ENCODE measurements at places on chromosomes 2 and 18. TPM values are rescaled to one million over a fixed set of nuclear protein-coding genes. Genes with fewer than 3 reads are reported as not detected.

GRCh38 chr2:234290671-234291070, 206.2 kb downstream of the ARL4C start:
- H3K4me1 ChIP-seq = peaks cover 72% of the 10 kb centered on the region
- H3K4me3 ChIP-seq = no peak overlapping the region
- H3K36me3 ChIP-seq = no peaks in the 10 kb centered on the region
- H3K27ac ChIP-seq = peak overlapping the region; percentile 99

GRCh38 chr2:120930864-120931263, 195.2 kb downstream of the GLI2 start:
- H3K27me3 ChIP-seq = no peaks in the 10 kb centered on the region
- no peak overlapping the region for H3K4me3 ChIP-seq
- no peaks in the 10 kb centered on the region for H3K36me3 ChIP-seq
- H3K4me1 ChIP-seq = no peaks in the 10 kb centered on the region
- no peak overlapping the region for H3K27ac ChIP-seq

The LHCGR gene
- total RNA-seq = not detected

The PROKR1 gene
- total RNA-seq = not detected

The ANKRD30BL gene
- not detected for total RNA-seq

DNA sequence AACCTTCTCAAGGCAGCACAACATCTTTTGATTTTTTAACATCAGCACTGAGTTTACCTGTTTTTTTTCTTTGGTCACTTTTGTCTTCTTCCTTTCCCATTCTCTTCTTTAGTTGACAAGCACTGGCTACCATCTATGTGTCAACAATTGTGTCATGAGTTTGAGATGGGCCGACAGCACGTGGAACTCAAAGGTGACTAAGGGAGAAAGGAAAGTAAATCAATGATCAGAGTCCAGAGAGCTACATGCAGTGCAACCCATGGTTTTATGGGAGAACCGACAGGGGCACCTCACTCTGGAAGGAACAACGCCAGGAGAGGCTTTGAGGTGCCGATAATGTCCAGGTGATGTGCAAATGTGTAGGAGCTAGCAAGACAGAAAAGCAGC, 755.5 kb downstream of the RNF144A start:
- no peaks in the 10 kb centered on the region for H3K27me3 ChIP-seq
- DNase-seq = no peak
- no peaks in the 10 kb centered on the region for H3K36me3 ChIP-seq
- H3K4me3 ChIP-seq = no peak overlapping the region
- peak overlapping the region; percentile 9 for H3K27ac ChIP-seq

The ZAP70 gene
- 883 TPM for total RNA-seq

The CLIP4 gene
- 88.0 TPM for total RNA-seq

DNA sequence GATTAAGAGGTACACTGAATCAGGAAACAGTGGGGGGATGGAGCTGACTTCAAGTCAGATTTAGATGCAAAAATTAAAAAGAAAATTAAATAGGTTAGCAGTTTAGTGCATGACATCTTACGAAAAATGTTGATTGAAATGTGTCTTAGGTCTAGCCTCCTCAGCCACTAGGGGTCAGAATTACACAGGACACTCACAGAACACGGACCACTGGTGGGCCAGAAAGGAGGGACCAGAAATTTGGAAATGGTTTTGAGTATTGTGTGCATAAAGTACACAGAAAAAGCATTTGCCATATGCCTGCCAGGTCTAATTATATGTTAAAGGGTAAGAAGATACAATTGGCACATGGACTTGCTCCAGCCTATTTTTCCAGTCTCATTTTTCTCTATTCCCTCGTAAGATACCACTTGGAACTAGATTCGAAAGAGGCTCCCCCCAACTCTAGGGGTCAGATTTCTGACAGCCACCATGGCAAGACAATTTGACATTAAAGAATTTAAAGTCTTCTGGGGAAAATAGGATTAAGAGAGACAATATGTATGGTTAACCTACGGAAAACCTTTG, 550.2 kb upstream of the SETBP1 start:
- H3K27me3 ChIP-seq = no peaks in the 10 kb centered on the region
- H3K4me1 ChIP-seq = no peaks in the 10 kb centered on the region
- H3K36me3 ChIP-seq = no peaks in the 10 kb centered on the region
- DNase-seq = peak; percentile 16
- no peak overlapping the region for H3K27ac ChIP-seq

The SLC11A1 gene
- 17.9 TPM for total RNA-seq

- no peak overlapping the region for H3K27ac ChIP-seq
- no peaks in the 10 kb centered on the region for H3K4me1 ChIP-seq
- no peaks in the 10 kb centered on the region for H3K27me3 ChIP-seq
- H3K36me3 ChIP-seq = no peaks in the 10 kb centered on the region
Observed at GRCh38 chr2:170360546-170361089, 182.7 kb downstream of the MYO3B start.

GRCh38 chr2:174662459-174662858, 64.9 kb upstream of the WIPF1 start:
- no peak overlapping the region for H3K27ac ChIP-seq
- H3K36me3 ChIP-seq = peaks cover 2% of the 10 kb centered on the region
- H3K27me3 ChIP-seq = no peaks in the 10 kb centered on the region
- no peak for DNase-seq
- no peak overlapping the region for H3K4me3 ChIP-seq
- H3K4me1 ChIP-seq = peaks cover 21% of the 10 kb centered on the region

- peaks cover 32% of the 10 kb centered on the region for H3K36me3 ChIP-seq
- H3K4me3 ChIP-seq = no peak overlapping the region
- H3K4me1 ChIP-seq = peaks cover 19% of the 10 kb centered on the region
- DNase-seq = no peak
Observed at GRCh38 chr2:61193670-61194561, 31.9 kb downstream of the C2orf74 start.

The NT5C1B gene
- not detected for total RNA-seq

The DNMT3A gene
- 45.2 TPM for total RNA-seq
